ENCODE measurements at places on chromosomes 3 and 15.

DNA sequence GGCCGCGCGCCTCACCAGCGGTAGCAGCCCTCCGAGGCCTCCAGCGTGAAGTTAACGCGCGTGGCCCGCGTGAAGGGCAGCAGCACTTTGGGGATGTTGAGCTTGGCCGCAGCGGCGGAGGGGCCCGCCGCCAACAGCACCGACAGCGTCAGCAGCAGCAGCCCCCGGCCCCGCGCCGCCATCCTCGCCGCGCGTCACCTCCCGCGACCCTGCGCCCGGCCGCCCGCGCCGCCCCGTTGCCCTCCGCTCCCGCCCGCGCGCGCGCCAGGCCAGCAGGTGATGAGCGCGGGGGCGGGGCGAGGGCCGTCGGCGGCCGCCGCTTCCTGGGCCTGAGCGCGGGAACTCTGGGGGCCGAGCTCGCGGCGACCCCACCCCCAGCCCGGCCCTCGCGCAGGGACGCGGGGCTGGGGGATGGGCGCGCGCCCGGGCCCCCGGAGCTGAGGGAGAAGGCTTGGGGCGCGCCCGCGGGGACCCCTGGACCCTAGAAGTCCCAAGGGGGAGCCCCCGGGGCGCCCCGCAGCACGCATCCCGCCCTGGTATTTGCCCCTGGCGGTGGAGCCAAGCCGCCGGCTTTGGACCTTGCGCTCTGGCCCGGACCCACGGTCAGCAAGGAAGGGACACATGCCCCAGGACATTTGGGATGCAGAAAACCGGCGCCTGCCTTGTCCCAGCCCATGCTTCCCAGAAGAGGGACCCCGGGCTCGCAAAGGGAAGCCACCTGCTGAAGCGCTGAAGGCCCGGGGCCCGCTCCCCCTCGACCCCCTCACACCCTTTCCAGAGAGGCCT lies at the start of gene NUP210:
NUP210 (minus strand) TSS at position 278 of the 786 bp plus-strand sequence; CDS start at position 182, 96 bp downstream.
- DNase-seq = peak; percentile 48

- DNase-seq = no peak
Measured at GRCh38 chr3:105353485-105354161, 13.1 kb upstream of the ALCAM start.

- DNase-seq = no peak
Measured at GRCh38 chr3:180416111-180416594, 185.8 kb upstream of the TTC14 start.

GRCh38 chr3:94070341-94070911 lies 7.6 kb downstream of the NSUN3 start:
- DNase-seq = no peak

DNA sequence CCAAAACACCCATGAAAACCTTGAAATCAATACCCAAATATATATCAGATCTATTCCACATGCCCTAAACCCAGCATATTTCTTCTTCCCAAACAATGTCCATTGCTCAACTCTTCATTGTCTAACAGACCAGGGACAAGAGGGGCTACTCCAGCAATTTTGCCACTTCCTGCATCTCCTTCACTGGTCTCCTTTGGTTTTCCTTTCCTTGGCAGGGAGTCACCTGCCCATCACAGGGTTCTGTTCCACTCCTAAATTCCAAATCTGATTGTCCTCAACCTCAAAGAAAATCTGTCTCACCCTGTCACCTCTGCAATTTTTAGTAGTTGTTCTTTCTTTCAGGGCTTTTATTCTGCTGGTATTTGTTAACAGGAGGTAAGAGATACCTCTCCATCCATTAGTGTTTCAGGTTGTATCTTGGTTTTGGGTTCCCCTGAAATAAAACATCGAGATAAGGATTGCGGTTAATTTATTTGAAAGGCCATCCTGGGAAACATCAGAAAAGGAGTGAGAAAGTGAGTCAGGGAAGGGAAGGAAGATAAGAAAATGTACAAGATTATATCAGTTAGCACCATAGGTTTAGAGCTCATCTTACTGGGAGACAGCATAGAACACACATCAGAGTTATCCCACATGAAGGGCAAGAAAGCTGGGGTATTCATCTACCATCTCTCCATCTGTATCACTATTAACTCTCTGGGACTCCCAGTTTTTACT lies 13.6 kb downstream of the ZBED2 start:
- no peak for DNase-seq

DNA sequence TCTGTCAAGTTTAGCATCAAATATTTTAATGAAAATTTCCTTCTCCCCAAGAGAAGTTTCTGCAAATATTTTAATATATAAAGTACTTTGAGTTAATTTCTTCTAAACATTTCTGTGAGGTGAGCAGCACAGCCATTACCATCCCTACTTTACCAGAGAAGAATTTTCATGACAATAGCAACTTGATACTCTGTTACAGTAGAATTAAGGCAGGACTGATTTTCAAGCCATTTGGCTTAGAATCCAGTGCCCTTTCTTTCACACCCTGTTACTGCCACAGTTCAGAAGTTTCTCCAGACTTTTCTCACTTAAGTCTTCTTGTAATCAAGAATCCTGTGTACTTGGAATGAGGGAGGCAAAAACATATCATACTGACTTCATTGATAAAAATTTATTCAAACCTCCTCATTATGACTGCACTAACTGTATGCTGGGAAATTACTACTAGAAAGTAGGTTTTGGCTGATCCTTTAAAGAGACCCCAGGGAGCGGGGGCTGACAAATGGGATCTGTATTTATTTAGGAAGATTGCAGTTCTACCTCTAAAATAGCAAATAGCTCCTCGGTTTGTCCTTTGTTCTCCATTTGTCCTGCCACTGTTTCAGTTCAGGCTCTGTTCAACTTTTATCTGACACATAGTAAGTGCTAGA lies 557.0 kb upstream of the SGO1 start:
- DNase-seq = no peak

- DNase-seq = no peak
Measured at GRCh38 chr3:155608228-155608920, 136.5 kb downstream of the PLCH1 start.

DNA sequence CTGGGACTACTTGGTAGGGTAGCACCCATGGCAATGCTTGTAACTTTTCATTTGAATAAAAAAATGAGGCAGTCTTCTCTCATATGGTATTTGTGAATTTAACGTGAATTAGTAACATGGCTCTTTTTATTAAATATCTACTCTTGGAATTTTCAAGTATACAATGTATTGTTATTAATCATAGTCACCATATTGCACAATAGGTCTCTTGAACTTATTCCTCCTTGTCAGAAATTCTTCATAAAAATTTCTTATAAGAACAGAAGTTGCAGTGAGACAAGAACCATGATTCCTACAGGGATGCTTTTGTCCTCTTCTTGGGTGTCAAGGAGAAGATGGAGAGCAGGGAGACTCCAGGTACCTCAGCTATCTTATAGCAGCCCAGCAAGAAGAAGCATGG lies 203.8 kb upstream of the FEZF2 start:
- no peak for DNase-seq

- DNase-seq = no peak
Measured at GRCh38 chr15:72227720-72228119, 3.3 kb downstream of the PKM start.

DNA sequence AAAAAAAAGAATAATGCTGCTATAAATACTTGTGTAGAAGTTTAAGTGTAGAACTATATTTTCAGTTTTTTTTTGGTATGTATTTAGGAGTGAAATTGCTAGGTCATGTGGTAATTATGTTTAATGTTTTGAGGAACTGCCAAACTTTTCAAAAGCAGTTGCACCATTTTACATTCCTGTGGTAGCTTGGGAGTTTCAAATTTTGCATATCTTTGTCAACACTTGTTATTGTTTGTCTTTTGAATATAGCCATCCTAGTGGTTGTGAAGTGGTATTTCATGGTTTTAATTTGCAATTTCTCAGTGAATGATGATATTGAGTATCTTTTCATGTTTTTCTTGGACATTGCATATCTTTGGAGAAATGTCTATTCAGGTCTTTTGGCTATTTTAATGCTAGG lies 30.4 kb downstream of the SKIL start:
- no peak for DNase-seq

- no peak for DNase-seq
Measured at GRCh38 chr3:192367616-192368015, 359.7 kb downstream of the FGF12 start.

DNA sequence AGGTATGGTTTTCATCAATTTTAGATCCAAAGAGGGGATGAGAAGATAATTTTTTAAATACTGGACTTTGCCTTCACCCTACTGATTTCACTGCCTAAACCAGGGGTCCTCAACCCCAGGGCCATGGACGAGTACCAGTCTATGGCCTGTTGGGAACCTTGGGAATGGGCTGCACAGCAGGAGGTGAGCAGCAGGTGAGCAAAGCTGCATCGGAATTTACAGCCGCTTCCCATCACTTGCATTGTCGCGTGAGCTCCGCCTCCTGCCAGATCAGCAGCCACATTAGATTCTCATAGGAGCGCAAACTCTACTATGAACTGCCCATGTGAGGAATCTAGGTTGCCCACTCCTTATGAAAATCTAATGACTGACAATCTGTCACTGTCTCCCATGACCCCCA lies 76.3 kb upstream of the TTBK2 start:
- no peak for DNase-seq

GRCh38 chr3:22490747-22491146 lies 712.4 kb upstream of the UBE2E2 start:
- no peak for DNase-seq

DNA sequence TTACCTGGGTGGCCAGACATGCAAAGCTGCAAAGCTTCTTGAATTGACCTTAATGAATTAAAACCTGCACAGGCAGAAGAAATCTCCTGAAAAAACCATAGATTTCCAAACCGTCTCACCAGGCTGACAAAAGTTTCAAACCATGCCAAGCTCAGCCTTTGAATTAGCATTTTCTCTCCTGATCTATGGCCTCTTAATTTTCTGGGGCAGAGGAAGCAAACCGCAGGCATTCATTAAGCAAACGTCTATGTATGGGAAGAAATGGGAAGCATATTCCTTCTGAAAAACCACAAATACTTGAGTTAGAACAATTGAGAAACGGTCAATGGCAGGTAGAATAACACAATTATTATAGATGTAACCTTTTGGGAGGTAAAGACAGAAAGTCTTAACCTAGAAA lies 500.2 kb upstream of the NR2F2 start:
- DNase-seq = no peak

DNA sequence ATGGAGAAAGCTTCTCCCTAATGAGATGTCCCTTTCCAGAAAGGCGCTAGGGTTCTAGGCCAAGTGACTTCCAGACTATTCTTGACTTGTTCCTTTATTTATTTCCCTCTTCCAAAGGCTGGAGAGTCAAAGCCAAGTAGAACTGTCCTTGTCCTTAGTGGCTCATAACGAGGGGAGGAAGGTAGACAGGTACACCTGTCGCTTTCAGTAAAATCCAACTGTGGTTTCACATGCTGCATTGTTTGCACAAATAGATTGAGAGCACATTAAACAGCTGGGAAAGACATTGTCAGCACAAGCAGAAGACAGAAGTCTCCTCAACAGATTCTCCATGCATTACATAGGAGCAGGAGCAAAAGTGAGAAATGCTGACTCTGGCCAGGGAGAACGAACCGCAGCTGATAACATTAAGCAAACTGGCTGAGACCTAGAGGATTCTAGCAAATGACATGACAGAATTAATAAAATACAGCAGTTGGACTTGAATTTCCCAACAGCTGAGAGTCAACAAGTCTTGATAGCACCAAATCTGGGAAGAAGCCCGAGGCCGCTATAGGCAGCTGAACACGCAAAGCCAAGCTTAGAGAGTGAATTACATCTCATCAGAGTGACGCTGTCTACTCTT lies 227.7 kb downstream of the TLE3 start:
- DNase-seq = no peak

DNA sequence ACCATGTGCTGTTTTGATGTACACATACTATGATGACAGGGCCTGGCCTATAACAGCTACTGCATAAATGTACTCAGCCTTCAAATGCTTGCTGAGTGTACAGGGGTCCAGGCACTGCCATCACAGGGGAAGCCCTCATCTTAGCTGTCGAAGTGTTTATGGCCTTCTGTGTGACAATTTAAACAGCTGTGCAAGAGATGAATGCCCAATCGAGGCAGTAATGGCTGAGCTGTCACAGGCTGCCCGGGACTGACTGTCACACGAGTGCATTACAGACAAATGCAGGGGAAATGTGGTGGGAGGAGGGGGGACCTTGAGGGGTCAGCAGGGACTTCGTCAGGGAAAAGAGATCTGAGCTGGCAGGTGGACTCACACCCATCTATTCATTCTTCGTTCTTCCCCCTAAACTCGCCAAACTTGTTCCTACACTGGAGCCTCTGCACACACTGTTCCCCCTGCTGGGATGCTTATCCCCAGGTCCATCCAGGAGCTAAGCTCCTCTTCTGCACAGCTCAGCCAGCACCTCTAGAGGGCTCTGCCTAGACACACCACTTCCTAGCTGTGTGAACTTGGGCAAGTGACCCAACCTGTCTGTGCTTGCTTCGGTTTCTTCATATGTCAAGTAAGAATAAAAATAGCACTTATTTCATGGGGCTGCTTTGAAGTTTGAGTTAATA lies 156.2 kb upstream of the IQSEC1 start:
- DNase-seq = no peak

DNA sequence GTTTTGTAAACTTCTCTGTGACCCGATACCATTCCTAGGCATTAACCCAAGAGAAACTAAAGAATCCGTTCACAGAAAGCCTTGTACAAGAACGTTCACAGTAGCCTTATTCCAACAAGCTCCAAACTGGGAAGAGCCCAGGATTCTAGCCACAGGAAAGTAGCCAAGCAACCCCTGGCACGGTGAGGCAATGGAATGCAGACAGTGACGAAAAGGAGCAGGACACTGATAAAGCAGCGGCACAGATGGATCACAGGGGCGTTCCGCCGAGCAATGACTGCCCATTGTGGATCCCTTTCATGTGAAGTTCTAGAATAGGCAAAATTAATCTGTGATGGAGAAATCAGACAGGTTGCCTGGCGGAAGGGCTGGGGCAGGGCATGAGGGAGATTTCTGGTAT lies 198.7 kb upstream of the CHRNA7 start:
- DNase-seq = no peak

DNA sequence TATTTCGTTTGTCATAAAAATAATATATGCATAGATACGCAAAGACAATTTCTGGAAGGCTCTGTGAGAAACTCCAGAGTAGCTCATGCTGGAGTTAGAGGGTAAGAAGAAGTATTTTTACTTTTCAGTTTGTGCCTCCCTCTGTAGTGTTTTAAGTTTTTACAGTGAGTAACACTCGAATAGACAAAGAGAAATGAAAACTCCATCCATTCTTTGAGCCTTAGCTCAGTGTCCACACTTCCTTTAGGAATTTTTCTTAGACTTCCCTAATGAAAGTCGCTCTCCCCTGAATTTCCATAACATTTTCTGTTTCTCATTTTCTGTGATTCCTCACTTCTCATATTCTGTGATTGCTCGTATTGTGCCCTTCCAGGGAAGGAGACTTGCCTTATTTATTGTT lies 2.1 kb downstream of the BLOC1S6 start:
- DNase-seq = no peak

GRCh38 chr3:97037294-97037943 lies 223.0 kb downstream of the EPHA6 start:
- DNase-seq = no peak

GRCh38 chr15:67114846-67115585 lies 49.6 kb downstream of the SMAD3 start:
- no peak for DNase-seq

GRCh38 chr3:98594628-98595324 lies 1.4 kb upstream of the CPOX start:
- no peak for DNase-seq

Data from activated T-helper 9 cell treated with anti-CD3 and anti-CD28 coated beads, Interleukin-2, amount 50 U/mL, for 16 hours (primary cell).